ENCODE measurements at places on chromosomes 2 and 18.
A peak's percentile ranks its signal among the peaks of the same experiment; 100 is the strongest.

DNA sequence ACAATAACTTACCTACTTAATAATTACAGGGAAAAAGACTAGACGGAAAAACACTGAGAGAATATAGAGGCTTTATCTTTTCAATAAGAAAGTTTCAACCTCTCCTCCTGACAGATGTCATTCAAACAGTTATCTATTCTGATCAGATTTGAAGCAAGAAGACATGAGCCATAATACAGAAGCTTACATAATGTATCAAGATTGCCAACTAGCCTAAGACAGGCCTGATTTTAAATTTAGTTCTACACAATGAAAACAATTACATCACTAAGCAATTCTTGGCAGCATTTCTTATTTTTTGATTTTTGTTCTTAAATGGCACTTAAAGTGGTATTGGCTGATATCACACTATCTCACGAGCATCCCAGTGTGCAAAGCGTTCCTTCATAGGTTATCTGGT, 41.6 kb downstream of the GPR155 start:
- DNase-seq, result no peak

DNA sequence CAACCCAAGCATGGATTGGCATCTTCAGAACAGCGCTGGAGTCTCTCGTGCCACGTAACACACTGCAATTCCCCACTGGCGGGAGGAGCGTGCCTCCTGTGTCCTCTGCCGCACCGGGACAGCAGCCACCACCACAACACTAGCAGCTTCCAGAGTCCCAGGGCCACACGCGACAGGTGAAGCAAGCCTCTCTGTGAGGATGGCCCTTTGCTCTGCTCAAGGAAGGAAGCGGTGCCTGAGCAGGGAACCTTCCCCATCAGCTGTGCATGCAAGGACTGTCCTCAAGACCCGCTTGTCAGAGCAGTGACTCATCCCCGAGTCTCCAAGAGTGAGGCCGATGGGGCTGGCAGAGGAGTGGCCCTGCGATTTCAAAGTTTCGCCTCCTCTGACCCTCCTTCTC, 44.0 kb downstream of the TTC32 start:
- DNase-seq, result no peak

GRCh38 chr2:65073879-65074565, 17.8 kb downstream of the CEP68 start:
- DNase-seq, result no peak

DNA sequence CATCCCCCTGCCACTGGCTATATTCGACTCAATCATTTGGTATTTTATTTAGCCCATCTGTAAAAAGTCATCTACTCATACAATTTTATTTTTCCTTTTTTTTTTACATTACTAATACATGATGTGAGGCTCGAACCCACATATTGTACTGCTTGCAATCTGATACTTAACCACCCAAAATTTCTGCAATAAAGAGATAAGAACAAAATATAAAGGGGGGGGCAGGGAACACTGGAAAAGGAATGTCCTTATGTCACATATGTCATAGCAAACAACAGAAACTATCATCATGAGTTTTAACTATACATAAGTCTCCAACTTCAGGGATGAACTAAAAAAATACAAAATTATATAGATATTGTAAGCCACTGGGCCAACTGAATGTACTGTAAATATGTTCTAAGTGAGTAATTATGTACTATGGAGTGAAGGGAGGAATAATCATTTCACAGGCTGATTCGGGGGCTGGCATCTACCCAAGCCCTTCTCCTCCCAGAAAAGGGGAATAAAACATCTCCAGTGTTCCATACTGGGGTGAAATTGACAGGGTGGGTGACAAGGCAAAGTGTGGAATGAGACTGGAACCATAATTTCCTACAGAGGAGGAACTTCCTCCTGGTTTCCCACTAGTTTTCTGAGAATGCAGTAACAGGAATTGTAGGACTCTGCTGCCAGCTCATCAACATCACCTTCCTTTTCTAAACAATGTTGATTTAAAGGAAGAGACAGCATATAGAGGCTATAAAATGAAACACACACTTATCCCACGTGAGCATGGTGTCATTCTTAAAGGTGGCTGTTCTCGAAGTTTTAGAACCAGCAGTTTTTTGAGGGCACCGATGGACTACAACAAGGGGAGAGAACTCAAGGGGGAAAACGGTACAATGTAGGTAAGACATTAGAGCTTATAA, 79.5 kb downstream of the FARSB start:
- no peak for DNase-seq

DNA sequence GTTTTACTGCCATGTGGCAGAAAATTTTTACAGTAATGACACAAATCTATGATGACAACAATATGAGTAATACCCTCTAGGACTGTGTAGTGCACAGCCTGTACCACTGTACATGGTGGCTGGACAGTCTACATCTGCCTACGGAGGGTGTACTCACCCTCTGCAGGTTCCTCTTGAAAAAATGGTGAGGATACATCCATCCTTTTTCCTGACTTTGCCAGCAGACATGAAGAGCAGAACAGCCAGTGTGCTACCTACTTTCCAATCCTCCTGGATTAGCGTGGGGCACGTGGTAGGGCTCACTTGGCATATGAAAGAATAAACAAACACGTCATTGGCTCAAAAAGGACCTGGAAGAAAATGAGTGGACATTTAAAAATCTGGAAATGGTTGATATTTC, 62.6 kb downstream of the TRPM8 start:
- no peak for DNase-seq

GRCh38 chr2:8304821-8305766, 376.8 kb upstream of the ID2 start:
- DNase-seq, result peak; percentile 41

DNA sequence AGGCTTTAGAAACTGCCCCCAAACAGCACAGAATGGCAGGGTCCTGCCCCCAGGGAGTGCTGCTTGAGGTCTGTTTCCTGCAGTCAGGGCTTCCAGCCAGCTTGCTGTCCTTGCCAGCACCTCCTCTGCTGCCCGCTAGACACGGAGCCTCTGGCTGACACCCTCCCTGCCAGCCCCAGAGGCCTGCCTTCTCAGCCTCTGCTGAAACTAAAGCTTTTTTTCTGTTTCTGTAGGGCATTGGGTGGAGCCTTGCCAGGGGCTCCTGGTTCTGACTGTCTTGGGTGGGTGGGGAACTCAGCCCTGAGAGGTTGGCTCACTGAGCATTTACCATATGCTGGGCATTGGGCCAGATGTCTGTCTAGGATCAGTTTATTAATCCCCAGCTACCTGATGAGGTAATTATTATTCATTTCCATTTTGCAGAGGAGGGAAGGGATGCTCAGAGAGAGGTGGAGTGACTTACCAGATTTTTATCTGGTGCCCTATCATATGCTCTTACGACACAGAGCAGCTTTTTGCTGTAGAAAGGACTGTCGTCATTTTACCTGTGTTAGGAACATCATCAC, 35.4 kb downstream of the INPP4A start:
- peak; percentile 51 for DNase-seq

DNA sequence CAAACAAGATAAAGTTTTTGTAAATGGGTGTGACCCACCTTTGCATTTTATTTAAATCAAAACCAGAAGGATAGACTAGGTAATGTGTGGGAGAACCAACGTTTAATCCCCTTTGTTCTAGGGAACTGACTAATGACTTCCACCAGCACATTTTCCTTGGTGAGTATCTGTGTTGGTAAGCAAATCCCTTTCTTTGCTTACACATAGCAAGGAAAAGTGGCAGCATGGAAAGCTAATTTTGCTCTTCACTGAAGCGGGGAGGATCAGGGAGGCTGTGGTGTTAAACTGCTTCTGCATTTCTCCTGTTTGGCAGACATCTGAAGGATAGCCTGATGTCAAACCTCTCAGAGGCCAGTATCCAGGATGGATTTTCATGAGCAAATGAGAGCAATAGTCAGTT, 331.1 kb downstream of the PTPRM start:
- DNase-seq, result no peak

DNA sequence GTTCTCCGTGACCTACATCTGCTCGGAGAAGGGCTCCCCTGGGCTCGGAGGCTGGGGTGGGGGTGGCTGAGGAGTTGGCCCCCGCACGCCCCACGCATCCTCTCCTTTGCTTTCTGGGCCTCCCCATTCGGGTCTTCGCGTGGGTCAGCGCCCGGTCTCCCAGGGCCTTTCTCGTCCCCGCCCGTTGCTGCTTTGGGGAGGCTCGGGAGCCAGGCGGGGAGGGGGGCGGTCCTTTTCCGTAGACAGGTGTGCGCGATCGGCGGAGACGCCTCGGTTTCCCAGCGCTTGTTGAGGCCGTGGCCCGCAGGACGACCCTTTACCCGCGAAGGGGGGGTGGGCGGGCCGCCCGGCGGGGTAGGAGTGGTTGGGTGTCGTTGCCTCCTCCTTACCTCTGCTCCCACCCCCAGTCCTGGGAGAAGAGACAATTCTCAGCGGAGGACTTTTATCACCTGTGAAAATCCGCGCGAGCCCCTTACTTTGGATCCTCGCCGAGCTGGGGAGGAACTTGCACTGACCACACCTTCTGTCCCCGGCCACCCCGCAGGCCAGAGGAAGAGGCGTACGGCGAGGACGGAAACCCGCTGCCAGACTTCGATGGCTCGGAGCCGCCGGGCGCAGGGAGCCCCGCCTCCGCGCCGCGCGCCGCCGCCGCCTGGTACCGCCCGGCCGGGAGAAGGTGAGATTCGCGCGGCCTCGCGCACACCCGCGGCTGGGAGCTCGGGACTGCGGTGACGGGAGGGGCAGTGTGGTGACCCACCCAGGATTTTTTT, 2.6 kb downstream of the ADCYAP1 start:
- DNase-seq, result peak; percentile 14

- DNase-seq, result no peak
Measured at GRCh38 chr18:46470714-46471113, 186.3 kb downstream of the LOXHD1 start.

DNA sequence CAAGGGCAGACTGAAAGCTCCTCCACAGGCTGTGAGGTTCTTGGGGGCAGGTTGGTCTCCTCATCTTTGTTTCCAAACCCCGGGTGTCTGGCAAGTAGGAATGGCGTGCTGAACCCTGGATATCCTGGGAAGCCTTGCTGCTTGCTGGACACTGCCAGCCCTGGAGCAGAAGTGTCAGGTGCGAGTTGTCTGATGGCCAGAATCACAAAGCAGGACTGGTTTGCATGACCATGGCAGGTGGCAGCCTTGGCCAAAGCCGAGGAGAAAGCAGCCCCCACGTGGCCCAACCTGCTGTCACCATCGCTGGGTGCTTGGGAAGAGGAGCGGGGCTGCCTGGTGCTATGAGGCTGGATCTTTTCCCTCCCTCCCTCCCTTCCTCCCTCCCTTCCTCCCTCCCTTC, 309.5 kb upstream of the HS6ST1 start:
- DNase-seq, result no peak

GRCh38 chr2:138503087-138503442, 1.5 kb downstream of the SPOPL start:
- peak; percentile 80 for DNase-seq

GRCh38 chr2:114113518-114113917, 223.6 kb downstream of the ACTR3 start:
- no peak for DNase-seq

DNA sequence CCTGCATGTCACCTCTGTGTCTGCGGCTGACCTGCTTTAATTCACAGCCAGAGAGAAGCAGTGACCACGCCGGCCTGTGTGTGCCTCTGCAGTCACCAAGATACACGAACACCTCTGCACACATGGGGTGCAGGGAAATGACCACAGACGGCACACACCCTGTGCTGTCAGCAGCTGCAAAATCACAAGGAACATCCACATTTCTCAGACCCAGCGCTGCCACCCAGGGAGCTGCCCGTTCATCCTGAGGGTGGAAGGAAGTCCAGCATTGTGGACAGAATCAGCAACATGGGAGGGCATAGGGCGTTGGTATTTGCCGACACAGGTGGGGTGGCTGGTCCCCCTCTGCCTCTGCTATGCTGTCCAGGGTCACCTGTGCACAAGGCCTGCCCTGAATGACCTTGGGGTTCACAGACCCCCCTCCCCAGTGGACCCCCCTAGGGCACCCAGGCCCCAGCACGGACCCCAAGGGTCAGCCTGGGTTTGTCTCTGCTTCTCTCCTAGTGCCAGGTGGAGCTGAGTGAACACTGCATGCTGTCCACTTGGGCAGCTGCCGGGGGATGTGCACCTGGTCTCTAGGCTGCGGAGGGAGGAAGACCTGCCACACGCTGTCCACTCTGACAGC, 107.4 kb downstream of the PXDN start:
- no peak for DNase-seq

- DNase-seq, result peak; percentile 62
Measured at GRCh38 chr2:224357098-224357901, 44.6 kb downstream of the FAM124B start.

- no peak for DNase-seq
Measured at GRCh38 chr2:59936048-59936447, 617.4 kb downstream of the BCL11A start.

DNA sequence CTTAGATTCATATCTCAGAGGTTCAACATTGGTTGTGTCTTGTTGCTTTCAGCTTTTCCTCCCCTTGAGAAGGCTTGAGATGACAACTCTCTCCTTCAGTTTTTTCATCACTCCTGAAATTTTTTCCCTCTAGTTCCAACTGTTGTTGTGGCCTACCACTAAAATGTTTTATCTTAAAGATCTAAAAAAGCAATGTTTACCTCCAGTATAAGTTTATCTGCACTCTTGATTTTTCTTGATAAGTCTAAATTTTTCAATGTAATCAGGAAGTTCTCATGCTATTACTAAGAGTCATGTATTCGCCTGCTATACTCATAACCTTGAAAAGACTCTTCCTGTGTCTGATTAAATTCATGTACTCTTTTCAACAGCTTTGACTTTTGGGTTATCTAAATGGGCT, 366.3 kb upstream of the TFPI start:
- no peak for DNase-seq

DNA sequence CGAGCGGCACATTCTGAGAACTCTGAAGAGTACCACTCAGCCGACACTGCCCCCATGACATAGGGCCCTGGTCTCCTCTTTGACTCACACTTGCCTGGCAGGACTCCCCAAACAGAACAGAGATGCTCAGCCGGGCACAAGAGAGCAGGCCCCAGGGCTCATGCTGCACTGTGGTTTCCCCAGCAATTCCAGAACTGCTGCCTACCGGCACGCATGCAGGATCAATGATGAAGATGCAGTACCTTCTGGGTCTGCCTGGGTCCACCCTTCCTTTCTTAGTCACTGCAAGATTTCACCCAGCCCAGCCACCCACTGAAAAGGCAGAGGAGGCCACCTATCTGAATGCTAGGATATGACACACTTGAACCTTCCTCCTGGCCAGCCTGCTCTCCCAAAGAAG, 49.4 kb downstream of the BCL11A start:
- no peak for DNase-seq

All from activated CD4-positive, alpha-beta T cell treated with anti-CD3 and anti-CD28 coated beads, Interleukin-10, Interleukin-2, amounts not matched to agents 100 ng/mL and 50 ng/mL, durations not matched to agents 16 hours and 8 hours (primary cell).